ENCODE measurements at places on chromosomes 6 and 20.

GRCh38 chr20:33733654-33734576 is 2.1 kb downstream of the ZNF341 start:
- no peak for DNase-seq

- no peak for DNase-seq
These were observed 389.1 kb downstream of the HTR1B start for GRCh38 chr6:77074037-77074713.

DNA sequence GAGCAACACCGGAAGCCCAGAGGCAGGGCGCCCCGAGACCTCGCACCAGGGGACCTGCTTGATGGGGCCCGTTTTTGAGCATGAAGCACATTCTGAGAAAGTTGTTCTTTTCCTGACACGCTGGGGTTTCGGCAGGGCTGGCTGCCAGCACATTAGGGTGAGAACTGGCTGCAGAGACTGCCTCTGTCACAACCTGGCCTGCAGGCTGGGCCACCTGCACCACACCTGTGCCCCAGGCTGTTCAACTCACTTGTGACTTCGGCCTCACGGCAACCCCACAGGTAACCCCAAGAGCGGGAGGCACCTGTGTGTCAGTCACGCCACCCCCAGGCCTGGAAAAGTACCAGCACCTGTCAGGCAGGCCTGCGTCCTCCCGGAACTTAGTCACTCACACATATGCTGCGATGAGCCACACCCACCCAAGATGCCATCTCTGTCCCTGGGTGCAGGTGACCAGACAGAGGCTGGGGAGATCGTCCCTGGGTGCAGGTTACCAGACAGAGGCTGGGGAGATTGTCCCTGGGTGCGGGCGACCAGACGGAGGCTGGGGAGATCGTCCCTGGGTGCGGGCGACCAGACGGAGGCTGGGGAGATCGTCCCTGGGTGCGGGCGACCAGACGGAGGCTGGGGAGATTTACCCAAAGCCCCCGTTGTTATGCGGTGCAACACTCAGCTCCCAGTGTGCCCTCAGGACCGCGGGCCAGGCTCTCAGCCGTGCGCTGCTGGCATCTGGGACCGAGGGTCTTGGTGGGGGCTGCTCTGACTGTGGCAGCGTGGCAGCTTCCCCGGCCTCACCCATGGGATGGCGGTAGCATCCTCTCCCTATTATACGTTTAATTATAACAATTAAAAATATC is 82.5 kb upstream of the BHLHE23 start:
- no peak for DNase-seq

DNA sequence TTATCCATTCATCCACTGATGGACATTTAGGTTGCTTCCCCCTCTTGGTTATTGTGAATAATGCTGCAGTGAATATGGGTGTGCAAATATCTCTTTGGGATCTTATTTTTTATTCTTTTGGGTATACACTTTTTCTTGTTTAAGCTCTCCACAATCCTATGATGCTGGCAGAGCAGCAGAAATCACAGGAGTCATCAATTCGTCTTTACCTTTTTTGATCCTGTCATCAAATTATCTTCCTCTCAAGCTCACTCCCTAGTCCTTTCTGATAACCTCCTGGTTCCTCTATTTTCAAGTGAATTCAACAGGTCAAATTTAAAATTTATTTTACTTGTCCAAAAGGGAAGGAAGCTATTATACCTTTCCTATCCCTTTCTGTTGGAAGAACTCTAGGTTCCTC is 89.1 kb downstream of the PLCG1 start:
- no peak for DNase-seq

GRCh38 chr6:163148451-163149278 is 265.9 kb upstream of the QKI start:
- DNase-seq: no peak

DNA sequence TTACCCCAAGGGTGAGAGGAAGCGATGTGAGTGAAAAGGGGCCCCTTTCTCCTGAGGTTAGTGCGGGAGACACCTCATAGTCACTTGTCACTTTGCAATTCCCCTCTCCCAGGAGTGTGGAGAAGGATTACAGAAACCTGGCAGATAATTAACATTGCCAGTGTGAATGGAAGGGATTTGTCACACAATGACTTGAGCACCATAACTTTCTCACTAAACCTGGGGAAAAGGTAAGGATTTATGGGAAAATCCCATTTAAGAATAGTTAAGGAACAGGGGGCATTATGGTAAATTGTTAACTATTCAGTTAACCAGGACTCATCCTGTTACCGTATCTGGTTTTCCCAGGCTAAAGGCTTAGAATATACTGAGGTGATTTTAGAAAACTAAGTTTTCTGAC is 219.5 kb upstream of the JAG1 start:
- no peak for DNase-seq
